Stimulated activated CD4-positive, alpha-beta T cell treated with anti-CD3 and anti-CD28 coated beads, Interleukin-4, amount 100 ng/mL, for 1 hour (primary cell): ENCODE measurements at places on chromosomes 3 and 15.

- no peak for DNase-seq
Measured at GRCh38 chr3:127905556-127905955, 9.5 kb upstream of the KBTBD12 start.

DNA sequence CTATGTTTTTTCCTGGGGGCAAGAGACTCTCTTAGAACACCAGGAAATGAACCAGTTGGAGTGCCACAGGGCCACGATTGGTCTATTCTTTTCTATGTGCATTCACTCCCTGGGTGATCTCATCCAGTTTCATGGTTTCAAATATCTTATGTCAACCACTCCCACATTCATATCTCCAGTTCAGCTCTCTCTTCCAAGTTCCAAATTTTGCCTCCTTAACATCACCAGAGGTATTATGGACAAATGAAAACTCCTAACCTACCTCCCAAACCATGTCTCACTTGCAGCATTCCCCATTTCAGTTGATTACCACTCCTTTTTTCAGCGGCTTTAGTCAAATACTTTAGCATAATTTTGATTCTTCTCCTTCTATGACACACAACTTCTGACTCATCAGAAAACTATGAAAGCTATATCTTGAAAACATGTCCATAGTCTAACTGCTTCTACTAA lies 203.1 kb upstream of the SEMA6D start:
- no peak for DNase-seq

- DNase-seq: no peak
Measured at GRCh38 chr3:162007722-162008121, 511.1 kb downstream of the OTOL1 start.

DNA sequence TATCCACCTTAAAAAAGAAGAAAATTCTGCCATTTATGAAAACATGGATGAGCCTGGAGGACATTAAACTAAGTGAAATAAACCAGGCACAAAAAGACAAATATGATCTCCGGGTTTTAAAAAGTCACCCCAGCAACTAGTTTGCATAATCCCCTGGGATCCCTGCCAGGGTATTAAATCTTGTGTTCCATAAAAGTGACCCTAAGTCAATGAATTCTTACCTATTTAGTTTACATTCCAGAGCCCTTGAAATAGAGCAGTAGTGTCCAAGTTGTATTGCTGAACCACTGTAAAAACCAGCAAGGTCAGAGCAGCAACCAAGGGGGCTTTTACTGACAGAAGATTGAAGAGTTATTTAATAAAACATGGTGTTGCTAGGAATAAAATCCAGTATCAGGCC lies 716.8 kb upstream of the BCHE start:
- DNase-seq: no peak

GRCh38 chr3:142929109-142929508 lies 34.4 kb downstream of the PAQR9 start:
- peak; percentile 41 for DNase-seq

DNA sequence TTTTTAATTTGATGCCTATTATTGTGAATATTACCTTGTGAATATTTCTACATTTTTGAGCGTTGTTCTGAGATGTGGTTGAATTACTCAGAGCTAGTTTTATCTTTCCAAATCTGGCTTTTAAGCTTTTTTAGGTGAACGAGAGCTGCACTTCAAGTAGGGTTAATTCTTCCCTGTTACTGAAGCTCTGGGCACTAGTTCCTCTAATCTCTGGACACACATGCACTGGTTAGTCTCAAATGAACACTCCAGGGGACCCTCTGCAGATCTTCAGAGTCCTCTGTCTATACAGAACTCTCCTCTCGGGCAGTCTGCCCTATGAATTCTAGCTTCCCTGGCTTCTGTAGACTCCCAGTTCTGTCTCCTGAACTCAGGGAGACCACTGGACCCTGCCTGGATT lies 237.5 kb upstream of the TBC1D5 start:
- no peak for DNase-seq

DNA sequence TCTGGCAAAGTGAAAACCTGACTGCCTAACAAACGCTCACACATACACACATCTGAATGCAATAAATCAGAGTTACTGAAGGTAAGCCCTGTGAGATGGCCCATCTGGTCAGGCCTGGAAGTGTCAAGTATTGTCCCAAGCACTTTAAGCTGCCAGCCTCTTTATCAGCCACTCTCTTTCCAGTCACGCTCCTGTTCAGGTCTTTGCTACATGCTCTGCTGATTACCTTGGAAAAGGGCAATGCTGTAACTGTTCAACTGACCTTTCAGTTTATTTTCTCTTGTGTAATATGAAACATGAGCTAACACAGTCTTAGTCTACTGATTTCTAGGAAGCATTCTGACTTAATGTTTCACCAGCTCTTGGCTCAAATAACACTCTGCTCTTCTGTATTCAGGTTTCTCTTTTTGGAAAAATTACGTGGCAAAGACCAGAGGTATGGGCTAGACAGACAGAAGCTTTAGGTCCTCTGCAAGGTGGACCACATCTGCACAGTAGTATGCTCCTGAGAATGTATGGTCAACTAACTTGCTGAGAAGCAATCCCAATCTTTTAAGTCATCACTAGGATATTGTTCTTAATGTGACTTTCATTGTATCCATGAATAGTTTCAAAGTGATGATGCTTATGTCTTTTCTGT lies 44.5 kb downstream of the GBE1 start:
- no peak for DNase-seq
